Stimulated activated CD8-positive, alpha-beta memory T cell treated with anti-CD3 and anti-CD28 coated beads, Interleukin-7, amount 100 ng/mL, for 1 hour (primary cell): ENCODE measurements at places on chromosomes 7 and 10.

DNA sequence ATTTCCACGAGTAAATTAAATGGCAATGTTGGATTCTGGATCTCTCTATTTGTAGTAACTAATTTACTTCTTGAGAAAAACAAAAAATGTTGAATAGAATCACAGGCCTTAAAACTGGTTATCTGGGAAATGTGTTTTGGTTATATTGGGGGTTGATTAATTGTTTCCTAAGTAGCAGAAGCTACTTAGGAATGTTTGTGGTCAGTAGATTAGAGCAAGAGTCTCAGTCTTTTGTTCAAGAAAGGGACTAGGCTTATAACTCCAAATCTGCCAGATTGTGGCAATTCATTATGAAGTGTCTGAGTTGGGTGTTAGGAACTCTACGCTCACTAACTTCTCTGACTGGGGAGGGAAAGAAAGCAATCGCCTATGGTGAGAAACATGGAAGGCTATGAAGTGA lies 244.3 kb upstream of the PHYHIPL start:
- no peak for DNase-seq

DNA sequence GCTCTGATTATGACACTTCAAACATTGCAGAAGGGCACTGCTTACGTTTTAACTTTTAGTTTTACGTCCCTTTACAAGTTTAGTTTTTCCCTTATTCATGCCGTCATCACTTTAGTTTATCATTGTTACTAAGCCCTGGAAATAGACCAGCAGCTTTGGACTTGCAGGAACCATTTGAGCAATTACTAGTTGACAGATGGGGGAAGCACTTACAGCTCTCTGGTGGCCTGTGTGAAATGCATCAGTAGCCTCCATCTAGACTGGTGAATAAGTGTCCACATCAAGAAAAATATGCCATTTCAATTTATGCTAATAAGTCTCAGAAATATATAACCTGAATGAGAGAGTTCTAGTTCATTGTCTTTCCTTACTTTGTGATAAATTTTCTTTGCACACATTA lies 194.9 kb upstream of the GRM3 start:
- DNase-seq, result no peak

DNA sequence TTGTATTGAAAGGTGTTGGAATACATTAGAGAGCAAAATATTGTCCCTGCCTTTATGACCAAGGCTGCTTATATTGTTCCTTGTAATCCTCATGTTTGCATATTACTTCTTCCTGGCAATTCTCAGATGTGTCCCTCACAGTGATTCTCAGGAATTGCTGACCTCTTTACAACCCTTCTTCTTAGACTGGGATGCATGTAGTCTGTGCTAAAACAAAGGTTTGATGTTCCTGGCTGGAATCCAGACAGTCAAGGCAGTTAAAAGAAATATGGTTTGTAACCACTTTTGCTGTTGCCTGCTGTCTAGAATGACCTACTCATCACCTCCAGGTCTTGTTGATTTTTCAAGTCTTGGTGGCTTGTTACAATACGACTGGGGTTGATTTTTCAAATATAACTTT lies 367.6 kb downstream of the HGF start:
- DNase-seq, result no peak

- DNase-seq, result no peak
Observed at GRCh38 chr10:101669181-101669580, 25.8 kb downstream of the FBXW4 start.

GRCh38 chr10:23341004-23341403 lies 3.6 kb downstream of the C10orf67 start:
- DNase-seq, result no peak

DNA sequence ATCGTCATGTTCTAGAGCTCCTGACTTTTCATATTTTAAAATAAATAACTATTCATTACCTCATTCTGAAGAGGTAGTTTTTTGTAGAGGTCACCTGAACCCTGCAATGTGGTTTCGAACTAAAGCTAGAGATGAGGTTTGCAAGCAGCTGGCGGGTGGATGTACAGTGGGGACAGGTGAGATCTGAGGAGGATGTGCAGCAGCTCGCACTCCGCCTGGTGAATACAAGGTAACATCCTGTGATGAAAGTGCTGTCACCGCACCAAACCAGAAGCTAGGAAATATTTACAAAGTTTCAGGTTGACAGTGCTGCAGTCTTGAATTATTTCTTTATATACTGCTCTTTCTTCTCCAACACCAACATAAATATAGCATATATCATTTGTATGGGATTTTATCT lies 26.5 kb downstream of the NDUFB2 start:
- DNase-seq, result no peak
